ENCODE measurements at places on chromosomes 7 and 10.

DNA sequence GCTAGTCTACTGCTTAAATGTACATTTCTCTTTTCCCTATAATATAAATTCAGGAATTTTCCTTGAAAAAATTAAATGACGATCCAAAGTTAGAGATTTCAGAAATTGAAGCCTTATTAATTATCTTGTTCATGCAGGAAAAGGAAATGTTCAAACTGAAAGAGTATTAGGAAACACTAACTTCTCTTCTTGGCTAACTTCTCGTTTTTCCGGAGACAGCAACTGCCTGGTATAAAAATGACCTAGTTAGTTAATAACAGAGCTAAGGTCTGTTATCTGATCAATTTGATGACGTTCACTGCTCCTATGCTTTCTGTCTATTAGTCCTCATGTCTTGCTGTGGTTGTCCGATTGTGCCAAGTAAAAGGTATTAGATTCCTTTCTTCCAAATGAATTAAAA, 212.5 kb downstream of the DGKB start:
- no peak for DNase-seq

- DNase-seq = no peak
Observed at GRCh38 chr7:133290041-133290440, 37.2 kb downstream of the EXOC4 start.

- no peak for DNase-seq
Observed at GRCh38 chr10:70561558-70561957, 41.0 kb downstream of the PRF1 start.

GRCh38 chr10:14617852-14618251, 156.8 kb downstream of the FAM107B start:
- peak; percentile 40 for DNase-seq

GRCh38 chr10:96395931-96396877, 37.4 kb upstream of the OPALIN start:
- peak; percentile 65 for DNase-seq

- DNase-seq = no peak
Observed at GRCh38 chr7:5696346-5697110, 84.9 kb downstream of the RNF216 start.

DNA sequence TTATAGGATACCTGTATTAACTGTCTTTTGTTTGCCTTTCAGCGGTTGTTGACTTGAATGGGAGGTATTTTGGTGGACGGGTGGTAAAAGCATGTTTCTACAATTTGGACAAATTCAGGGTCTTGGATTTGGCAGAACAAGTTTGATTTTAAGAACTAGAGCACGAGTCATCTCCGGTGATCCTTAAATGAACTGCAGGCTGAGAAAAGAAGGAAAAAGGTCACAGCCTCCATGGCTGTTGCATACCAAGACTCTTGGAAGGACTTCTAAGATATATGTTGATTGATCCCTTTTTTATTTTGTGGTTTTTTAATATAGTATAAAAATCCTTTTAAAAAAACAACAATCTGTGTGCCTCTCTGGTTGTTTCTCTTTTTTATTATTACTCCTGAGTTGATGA, 26.6 kb downstream of the RBM17 start:
- DNase-seq = peak; percentile 62

GRCh38 chr10:43315535-43316207, 48.8 kb upstream of the RASGEF1A start:
- no peak for DNase-seq

GRCh38 chr10:117442521-117442920, 67.3 kb upstream of the PDZD8 start:
- DNase-seq = peak; percentile 13

DNA sequence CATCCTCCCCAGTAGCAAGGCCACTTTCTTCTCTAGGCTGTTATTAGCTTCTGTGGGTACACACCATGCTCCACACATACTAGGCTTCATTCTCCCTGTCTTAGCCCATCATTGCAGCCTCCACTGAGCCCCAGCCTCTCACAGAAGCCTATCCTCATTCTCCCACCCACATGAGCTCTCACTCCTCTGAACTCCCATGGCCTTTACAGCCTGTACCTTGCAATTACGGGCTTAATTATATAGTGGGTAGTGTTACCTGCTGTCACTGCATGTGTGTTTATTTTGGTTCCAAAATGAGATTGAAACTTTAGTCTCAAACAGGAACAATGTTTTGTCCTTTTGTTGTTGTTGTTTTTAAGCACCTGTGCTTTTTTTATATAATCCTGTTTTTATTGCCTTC, 460.0 kb downstream of the KCNMA1 start:
- no peak for DNase-seq

- peak; percentile 87 for DNase-seq
Observed at GRCh38 chr10:58577437-58577777, 64.7 kb downstream of the BICC1 start.

DNA sequence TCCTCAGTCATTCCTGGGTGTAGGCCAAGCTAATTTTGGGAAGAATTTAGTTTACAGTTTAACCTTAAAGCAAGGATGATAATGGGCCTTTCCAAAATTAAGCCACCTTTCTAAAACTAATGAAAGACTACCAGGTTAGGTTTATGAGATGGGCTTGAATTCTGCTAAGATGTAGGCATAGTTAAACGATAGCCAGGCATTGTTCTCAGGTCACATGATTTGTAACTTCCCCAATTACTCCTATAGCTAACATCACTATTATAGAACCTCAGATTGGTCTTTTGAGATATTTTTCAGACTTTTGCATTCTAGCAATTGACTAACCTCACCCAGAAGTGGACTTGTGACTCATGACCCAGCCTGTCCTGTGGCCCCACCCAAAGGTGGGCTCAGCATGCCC, 7.0 kb upstream of the NUB1 start:
- DNase-seq = no peak

- no peak for DNase-seq
Observed at GRCh38 chr10:79329529-79329928, 17.7 kb upstream of the PPIF start.

DNA sequence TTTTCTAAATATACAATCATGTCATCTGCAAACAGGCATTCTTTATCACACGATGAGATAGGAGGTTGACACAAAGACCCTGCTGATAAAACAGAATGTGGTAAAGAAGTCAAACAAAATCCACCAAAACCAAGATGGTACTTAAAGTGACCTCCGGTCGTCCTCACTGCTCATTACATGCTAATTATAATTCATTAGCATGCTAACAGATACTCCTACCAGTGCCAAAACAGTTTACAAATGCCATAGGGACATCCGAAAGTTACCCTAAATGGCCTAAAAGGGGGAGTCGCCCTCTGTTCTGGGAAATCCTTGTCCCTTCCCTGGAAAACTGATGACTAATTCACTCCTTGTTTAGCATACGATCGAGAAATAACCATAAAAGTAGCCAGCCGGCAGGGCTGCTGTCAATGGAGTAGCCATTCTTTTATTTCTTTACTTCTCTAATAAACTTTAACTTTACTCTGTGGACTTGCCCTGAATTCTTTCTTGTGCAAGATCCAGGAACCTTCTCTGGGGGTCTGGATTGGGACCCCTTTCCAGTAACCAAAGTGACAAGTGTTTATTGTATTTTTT, 126.6 kb downstream of the CCDC71L start:
- DNase-seq = no peak

GRCh38 chr10:24417053-24417452, 208.1 kb downstream of the KIAA1217 start:
- no peak for DNase-seq

DNA sequence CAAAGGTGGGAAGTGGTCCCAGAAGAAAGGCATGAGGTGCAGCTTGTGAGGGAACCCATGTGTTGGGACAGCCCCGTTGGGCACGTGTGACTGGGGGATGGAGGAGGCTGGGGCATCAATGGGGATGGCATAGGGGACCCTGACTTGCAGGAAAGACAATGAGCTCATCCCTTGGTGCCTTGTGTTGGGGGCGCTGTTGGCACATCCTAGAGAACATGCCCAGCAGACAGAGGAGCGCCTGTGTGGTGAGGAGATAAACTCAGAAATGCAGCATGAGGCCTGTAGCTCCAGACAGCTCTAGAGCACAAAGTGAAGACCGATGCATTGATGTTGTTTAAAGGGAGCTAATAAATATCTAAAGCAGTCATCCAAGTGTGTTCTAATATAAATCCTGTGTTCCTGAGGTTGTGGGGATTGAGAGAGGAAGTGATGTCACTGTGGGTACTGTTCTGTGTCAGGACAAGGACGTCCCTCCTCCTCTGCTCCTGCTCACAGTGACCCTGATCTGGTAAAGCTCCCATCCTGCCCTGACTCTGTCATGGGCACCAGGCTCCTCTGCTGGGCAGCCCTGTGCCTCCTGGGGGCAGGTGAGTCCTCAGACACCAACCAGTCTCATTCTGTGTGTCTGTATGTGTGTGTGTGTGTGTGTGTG, 126.1 kb upstream of the PRSS58 start:
- no peak for DNase-seq

GRCh38 chr10:103574097-103575061, 80.9 kb downstream of the NEURL1 start:
- DNase-seq = no peak

- DNase-seq = peak; percentile 75
Observed at GRCh38 chr7:5424749-5425506, 1.3 kb upstream of the TNRC18 start.

DNA sequence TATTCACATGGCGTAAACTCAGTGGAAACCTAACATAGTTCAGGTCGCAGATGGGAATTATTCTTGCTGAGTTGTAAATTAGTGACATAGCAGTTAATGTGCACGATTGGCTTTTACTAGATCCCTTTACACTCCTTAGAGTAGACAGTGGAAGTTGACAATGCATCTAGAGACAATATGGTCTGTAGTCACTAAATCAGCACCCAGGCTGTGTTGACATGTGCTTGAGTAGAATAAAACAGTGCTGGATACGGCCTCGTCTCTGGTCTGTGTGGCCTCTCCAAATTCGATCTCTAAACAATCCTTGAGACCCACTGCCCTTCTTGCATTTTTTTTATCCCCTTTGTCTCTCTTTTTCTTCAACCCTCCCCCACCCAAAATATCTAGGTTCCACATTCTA, 615.7 kb downstream of the SORCS1 start:
- no peak for DNase-seq

DNA sequence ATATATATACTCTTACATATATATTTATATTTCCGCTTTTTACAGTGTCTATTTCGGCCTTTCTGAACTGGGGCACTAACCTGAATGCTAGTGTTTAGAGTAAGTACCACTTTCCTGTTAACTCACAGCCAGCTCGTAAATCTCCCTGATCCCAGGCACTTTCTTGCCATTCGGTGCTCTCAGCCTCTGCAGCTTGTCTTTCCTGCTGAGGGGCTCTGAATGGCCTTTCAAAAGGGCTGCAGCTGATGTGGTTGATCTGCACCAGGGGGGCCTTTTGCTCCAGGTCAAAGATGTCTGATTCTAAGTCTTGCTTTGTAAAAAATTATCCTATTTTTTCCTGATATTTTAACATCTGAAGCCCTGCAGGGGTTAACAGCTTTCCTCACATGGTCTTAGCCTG, 25.5 kb upstream of the HPS1 start:
- no peak for DNase-seq

DNA sequence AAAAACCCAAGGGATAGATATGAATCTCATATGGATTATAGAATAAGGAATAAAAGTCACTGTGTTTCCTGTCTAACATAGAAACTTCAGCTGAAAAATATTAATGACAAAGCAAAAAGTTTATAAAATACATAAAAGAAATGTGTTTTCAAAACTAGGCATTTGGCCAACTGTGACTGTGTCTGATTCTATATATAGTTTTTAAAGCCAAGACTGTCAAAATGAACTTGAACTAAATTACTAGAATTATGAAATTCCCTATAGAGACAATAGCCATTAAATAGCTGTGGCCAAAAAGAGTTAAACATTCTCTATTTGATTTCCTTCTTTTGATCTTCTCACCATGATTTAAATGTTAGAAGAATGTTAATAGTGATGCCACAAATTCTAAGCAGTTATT, 311.2 kb upstream of the SEMA3D start:
- DNase-seq = peak; percentile 66

DNA sequence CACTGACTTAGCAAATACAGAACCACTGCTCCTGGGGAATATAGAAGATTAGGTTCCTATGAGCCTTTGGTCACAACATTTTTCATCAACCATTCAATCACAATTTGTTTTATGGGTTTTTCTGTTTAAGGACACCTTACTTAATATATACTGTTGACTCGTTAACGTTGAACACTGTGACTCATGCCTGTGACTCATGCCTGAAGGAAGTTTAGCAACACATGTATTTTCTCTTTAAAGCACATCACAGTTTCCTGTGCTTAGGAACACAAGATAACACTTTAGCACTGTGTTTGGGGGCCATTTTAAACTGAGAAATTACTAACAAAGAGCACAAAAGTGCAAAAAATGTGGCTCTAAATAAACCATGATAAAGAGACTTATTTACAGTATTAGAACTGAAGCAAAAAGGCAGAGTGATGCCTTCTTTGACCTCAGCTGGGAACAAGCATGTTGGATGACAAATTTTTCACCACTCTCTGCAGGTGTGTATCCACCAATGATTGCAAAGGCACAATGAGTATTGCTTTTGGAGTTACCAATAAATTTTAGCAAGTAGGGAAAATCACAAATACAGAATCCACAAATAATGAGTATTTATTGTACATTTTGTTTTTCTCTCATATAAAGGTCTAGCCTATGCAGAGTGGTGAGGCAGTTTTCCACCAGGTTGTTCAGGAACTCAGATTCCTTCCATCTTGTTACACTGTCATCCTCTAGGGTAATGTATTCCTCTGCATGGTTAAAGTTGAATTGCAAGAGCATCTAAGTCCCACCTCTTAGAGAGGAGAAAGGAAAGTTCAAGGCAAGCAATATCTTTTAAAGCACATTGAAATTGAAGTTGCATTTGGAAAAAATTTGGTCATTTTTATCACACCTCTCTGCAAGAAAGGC, 7.3 kb downstream of the FGFBP3 start:
- DNase-seq = peak; percentile 86

- no peak for DNase-seq
Observed at GRCh38 chr10:113651898-113652297, 11.9 kb downstream of the NRAP start.

- peak; percentile 91 for DNase-seq
Observed at GRCh38 chr7:82810558-82811259, 352.0 kb downstream of the PCLO start.

DNA sequence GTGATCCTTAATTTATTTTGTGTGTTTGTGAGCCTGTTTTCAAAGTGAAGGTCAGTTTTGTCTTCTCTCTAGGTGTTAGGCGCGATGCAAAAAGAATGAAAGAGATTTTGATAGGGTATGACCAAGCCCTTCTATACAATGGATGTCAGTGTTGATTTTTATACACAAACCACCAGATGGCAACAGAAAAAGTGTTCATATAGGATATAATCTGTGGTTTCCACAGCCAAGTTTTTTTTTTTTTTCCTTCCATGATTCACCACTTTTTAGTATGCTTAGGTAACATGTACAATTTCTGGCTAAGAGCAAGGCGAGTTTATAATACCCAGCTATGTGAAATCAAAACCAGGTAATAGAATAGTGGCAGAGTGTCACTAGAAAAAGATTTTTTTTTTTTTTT, 8.1 kb downstream of the SDK1 start:
- peak; percentile 31 for DNase-seq

GRCh38 chr10:34794835-34795234, 20.3 kb downstream of the PARD3 start:
- DNase-seq = no peak
